GM12864 (cell line): ENCODE measurements at places on chromosomes 3 and 15.

- no peak for DNase-seq
These were observed 1.4 kb downstream of the CLK3 start for GRCh38 chr15:74616996-74617395.

GRCh38 chr3:11085093-11085840, 69.0 kb upstream of the HRH1 start:
- no peak for DNase-seq

GRCh38 chr3:23068016-23068728, 135.0 kb upstream of the UBE2E2 start:
- DNase-seq = no peak

DNA sequence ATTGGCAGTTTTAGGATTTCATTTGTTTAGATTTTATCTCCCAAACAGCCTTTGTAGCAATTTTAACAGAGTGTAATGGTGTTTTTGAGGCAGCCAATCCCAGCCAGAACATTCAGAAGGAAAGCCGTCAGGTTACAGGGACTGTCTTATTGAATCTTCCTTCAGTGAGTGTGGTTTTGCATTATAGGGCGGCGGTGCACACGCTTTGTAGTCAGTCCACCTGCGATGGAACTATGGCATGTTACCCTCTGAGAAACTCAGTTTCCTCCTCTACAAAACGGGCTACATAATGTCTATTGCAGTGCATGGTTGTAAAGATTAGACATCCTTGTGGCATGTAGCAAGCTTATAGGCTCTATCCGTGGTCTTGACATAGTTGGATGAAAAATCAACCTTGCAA, 1.0 kb downstream of the LRRC28 start:
- no peak for DNase-seq

GRCh38 chr3:196270499-196270898, 17.0 kb downstream of the PCYT1A start:
- no peak for DNase-seq

DNA sequence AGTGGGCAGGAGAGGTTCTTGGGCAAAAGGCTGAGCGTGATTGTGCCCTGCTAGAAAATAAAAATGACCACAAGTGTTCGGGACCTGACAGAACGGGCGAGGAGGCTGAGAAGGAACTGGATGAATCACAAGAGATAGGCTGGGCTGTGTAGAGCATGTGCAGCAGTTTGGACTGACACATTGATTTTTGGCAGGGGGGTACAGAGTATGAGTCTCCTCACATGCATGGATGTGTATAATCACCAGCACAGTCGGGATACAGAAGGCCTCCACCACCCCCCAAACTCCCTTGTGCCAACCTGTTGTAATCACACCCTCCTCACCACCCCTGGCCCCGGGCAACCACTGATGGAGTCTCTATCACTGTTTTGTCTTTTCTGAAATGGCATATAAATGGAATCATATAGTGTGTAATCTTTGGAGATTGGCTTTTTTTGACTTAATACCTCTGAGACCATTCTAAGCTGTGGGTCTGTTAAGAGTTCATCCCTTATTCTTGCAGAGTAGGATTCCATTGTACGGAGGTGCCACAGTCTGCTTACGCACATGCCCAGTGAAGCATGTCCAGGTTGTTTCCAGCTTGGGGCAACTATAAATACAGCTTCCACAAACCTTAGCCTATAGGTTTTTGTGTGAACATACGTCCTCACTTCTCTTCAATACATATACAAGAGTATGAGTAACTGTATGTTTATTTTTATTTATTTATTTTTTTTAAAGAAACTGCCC, 438.8 kb downstream of the FOXP1 start:
- no peak for DNase-seq

DNA sequence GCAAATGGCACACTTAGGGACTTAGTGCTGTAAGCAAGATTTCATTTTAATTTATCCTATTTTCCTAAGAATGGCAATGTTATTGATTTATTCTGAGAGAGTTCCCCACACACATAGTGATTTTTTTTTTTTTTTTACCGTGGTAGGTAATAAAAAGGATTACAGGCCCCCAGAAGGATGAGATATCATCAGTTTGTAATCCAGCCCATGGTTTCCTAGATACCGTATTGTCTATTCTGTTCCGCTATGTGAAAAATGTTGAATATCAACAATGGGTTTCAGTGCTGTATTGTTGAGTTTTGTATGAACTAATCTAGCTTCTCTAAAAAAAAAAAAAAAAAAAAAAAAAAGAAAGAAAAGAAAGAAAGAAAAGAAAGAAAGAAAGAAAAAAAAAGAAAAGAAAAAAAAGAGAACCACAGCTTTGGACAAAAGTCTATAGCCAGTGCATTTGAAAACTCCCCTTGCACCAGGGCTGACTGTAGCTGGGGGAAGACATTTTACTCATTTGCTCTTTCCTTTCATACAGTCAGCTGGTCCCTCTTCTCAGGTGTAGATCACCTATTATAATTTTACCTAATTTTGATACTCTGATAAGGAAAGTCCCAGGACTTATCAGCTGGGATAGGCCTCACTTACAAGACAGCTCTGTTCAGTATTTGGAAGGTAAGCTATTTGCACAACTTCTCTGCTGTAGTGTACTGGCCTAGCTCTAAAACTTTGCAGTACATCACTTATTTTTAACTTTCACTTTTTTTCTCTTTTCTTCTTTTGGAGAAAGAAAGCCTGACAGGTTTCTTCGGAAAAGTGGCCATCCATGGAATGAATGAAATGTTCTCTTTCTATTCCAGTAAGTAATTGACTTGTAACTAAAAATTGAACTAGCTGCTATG, 101.4 kb upstream of the SOX2 start:
- no peak for DNase-seq

DNA sequence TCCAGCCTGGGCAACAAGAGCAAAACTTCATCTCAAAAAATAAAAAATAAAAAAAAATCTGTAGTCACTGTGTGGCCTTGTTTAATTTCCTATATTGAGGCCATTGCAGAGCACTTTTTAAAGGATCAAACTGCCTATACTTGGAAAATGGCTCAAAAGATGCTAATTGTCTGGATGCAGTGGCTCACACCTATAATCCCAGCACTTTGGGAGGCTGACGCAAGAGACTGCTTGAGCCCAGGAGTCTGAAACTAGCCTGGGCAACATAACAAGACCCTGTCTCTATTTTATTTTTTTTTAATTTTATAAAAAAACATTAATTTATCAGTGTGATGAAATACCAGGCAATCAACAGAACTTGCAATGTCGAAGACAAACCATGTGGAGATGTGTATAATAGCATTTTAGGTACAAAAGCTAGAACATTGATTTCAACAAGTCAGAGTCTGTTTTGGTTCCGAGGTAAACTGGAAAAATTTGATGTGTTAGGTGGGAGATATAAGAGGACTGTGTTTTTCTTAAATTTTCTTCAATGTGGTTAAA, 47.0 kb upstream of the SETD2 start:
- DNase-seq = no peak

GRCh38 chr15:72271221-72271620, 1.1 kb downstream of the PARP6 start:
- no peak for DNase-seq

DNA sequence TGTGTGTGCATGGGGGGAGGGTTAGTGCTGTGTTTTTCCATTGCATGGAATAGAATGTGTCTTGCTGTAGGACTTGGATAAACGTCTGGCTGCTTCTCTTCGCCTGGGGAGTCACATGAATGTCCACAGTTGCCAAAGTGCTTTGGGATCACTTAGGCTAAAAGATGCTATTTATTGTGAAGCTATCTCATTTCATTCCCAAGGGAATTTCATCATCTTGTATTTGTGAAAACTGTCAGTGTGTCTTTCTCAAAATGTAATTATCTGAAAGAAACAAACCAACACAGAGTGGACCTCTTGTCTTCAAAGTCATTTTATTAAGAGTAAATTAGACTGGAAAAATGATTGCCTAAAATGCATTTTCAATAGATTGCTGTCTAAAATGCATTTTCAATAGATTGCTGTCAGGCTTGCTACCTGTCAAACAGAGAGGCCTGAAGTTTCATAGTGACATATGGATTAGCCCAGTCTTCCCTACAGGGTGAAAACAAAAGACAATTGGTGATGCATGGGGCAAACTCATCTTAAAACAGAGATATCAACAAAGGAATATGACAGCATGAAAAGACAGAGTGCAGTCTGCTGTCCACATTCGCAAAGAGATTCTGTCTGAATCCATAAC, 117.1 kb upstream of the GOLIM4 start:
- DNase-seq = no peak

GRCh38 chr3:11655196-11655928, 11.6 kb upstream of the VGLL4 start:
- no peak for DNase-seq

DNA sequence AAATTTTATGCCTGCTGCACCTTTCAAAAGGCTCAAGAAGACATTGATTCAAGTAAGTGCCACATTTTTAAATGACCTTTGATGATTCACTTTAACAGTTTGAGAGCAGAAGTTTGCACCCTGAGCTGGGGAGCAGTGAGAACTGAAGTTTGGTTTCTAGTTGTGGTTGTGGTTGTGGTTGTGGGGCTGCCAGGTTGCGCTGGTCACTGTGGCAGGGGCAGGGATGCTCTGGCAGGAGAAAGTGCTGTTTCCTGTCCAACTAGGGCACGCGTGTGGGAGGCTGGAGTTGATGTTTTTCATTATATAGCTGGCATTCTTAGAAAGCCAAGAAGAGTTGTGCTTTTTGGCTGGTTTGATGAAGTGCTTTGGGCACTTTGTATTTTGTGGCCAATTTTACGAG, 339.7 kb upstream of the NR2F2 start:
- no peak for DNase-seq

GRCh38 chr15:60077581-60078359, 73.7 kb downstream of the FOXB1 start:
- DNase-seq = no peak

DNA sequence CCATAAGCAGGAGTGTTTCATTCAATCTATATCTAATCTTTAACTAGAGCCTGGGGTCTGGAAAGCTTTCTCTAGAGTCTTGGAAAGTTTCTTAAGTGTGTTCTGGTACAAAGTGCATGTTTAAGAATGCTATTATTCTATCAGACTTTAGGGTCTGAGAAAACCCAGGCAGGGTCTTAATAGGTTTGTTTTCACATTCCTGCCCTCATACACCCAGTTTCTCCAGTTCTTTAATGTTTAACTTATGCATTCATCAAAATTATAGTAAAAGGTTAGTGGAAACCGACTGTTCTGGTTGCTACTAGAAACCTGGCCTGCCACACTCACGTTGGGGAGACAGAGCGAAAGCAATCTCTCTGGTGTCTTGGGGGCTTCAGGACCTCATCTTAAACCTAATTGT, 102.9 kb upstream of the WDR72 start:
- no peak for DNase-seq

DNA sequence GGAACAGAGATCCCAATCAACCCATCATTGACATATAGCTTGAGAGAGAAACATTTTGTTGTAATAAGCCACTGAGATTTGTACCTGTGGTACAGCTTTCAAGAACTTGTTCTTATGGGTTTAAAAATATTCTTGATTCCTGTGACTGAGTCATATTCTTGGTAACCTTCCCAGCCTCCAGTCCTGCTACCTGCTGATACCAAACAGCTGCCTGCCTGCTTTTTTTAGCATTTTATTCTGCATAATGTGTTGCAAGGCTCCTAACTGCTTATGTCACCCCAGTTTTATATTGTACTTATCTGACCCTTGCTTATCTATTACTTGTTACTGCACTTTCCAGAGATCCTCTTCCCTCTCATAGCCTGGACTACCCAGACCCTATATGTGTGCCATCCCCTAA, 349.3 kb upstream of the SOX2 start:
- no peak for DNase-seq

- no peak for DNase-seq
These were observed 74.8 kb downstream of the PPM1L start for GRCh38 chr3:160830796-160831195.

DNA sequence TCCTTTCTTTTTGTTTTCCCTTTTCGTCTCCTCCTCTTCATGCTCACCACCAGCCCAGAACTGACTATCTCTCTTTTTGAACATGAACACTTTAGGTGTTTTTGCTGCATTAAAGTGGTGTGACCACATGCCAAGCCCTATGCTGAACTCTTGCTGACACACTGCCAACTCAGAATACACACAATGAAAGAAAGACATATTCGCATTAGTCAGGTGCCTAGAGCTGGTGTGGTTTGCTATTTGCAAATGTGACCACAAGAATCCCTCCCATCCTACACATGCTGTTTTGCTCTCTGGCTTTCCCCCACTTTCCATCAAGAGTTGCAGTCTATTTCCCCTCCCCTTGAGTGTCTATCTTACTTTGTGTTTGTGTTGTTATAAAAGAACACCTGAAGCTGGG, 967.8 kb upstream of the CFAP20DC start:
- peak; percentile 51 for DNase-seq

GRCh38 chr3:105729667-105730066, 139.1 kb downstream of the CBLB start:
- DNase-seq = no peak

GRCh38 chr3:186772281-186772694, 11.1 kb upstream of the EIF4A2 start:
- DNase-seq = no peak

- no peak for DNase-seq
These were observed 10.7 kb upstream of the TRPM7 start for GRCh38 chr15:50697109-50697797.

- DNase-seq = no peak
These were observed 28.5 kb upstream of the TSEN2 start for GRCh38 chr3:12455740-12456139.

DNA sequence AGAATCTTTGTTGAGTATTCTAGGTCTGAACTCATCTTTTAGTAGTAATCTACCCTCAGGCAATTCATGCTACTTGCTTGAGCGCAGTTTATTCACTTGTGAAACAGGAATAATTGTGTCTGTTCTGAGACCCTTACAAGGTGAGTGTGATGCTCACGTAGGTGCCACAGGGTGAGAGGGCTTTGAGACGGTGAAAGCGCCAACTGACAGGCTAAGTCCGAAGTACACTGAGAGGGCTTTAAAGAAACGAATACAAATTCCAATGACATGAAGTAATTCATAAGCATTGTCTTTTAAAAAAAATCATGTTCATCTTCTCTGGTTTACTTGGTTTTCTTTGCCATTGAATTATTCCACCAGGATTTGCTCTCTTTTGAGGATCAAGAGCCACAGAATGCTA, 393.7 kb upstream of the RGMA start:
- DNase-seq = no peak

GRCh38 chr15:51966192-51966591, 5.4 kb downstream of the LEO1 start:
- DNase-seq = no peak

- no peak for DNase-seq
These were observed 96.2 kb upstream of the PLCL2 start for GRCh38 chr3:16788440-16789056.

DNA sequence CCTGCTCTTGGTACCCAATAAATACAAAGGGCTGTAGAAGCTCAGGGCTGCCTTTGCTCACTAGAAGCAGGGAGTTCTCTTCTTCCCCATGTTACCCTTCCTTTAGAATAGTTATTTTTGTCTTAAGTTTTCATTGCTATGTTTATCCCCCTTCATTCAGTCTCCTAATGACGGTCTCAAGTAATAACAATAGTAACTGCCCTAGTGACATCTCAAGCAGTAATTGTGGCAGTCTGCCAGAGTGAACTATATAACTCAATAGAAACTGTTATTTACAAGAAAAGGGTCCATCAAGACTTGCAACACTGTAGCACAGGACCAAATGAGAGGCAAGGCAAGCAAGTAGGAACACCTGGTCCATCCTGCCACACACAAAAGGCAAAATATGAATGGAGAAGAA, 32.5 kb upstream of the SIN3A start:
- no peak for DNase-seq

- DNase-seq = no peak
These were observed 160.7 kb downstream of the PDE8A start for GRCh38 chr15:85142312-85142711.

GRCh38 chr15:70201425-70201775, 103.7 kb upstream of the TLE3 start:
- no peak for DNase-seq

- DNase-seq = no peak
These were observed 16.3 kb upstream of the A4GNT start for GRCh38 chr3:138148503-138148902.
